ENCODE measurements at places on chromosomes 7 and 10. TPM values are rescaled to one million over a fixed set of nuclear protein-coding genes. Genes with fewer than 3 reads are reported as not detected.

GRCh38 chr10:96671211-96671890, 49.0 kb downstream of the PIK3AP1 start:
- H3K36me3 ChIP-seq, result no peaks in the 10 kb centered on the region
- H3K4me3 ChIP-seq, result no peak overlapping the region
- H3K27ac ChIP-seq, result peak overlapping the region; percentile 84

GRCh38 chr7:48875045-48875916, 49.1 kb upstream of the CDC14C start:
- H3K36me3 ChIP-seq, result no peaks in the 10 kb centered on the region
- DNase-seq, result no peak
- H3K4me1 ChIP-seq, result no peaks in the 10 kb centered on the region
- H3K4me3 ChIP-seq, result no peak overlapping the region
- no peaks in the 10 kb centered on the region for H3K27me3 ChIP-seq
- H3K27ac ChIP-seq, result no peak overlapping the region

The ITIH5 gene
- total RNA-seq, result 0.13 TPM

DNA sequence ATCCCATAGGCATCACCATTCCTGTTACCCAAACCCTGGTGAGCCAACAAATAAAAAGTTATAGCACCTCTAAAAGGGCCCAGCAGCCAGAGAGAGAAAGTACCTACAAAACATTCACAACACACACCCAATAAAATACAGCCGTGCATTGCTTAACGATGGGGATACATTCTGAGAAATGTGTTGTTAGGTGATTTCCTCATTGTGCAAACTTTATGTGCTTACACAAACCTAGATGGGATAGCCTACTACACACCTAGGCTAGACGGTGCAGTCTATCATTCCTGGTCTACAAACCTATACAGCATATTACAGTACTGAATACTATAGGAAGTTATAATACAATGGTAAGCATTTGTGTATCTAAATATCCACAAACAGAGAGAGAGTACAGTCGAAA, 44.9 kb upstream of the UCN3 start:
- no peak overlapping the region for H3K4me3 ChIP-seq
- no peak for DNase-seq
- no peak overlapping the region for H3K27ac ChIP-seq
- peaks cover 11% of the 10 kb centered on the region for H3K4me1 ChIP-seq
- H3K36me3 ChIP-seq, result no peaks in the 10 kb centered on the region

The CISD1 gene
- total RNA-seq, result 10.3 TPM

The ANXA7 gene
- 101 TPM for total RNA-seq

The GNAT3 gene
- total RNA-seq, result not detected
